Stimulated activated CD4-positive, alpha-beta T cell treated with anti-CD3 and anti-CD28 coated beads, Interleukin-15, amount 100 ng/mL, for 24 hours (primary cell): ENCODE measurements at places on chromosomes 7 and 10.

GRCh38 chr7:33554576-33554975, 350.8 kb upstream of the BMPER start:
- DNase-seq: no peak

- no peak for DNase-seq
Observed at GRCh38 chr7:84510505-84510904, 315.9 kb upstream of the SEMA3A start.

DNA sequence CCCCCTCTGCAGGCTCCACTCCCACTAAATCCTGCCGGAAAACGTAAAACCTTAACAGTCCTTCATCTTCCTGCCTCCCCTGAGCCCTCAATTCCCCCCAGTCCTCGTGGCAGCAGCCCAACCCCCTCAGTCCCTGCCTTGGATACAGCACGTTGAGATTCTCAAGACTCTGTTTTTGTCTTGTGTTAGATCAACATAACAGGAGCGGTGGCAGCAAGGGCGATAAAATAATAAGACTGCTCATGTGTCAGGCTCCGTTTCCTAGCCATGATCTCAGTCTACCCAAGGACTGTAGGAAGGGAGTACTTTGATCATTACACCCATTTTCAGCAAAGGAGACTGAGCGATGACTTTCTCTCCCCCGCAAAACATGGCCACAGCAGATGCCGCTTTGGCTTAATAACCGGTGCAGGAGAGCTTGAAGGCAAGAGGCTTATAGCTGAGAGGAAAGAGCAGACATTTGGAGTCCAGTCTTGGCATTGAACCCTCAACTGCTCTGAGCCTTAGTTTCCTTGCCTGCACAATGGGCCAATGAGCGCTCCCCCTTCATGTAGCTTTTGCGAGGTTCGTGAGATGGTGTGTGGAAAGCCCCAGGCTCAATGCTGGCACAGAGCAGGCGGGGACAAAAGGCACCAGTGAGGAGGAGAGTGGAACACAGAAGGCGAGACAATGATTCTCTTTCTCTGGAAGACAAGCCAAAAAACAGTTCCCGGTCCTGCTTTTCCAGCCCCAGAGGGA, 42.1 kb upstream of the PCBD1 start:
- DNase-seq: no peak

- DNase-seq: no peak
Observed at GRCh38 chr10:131429942-131430341, 118.4 kb upstream of the TCERG1L start.

DNA sequence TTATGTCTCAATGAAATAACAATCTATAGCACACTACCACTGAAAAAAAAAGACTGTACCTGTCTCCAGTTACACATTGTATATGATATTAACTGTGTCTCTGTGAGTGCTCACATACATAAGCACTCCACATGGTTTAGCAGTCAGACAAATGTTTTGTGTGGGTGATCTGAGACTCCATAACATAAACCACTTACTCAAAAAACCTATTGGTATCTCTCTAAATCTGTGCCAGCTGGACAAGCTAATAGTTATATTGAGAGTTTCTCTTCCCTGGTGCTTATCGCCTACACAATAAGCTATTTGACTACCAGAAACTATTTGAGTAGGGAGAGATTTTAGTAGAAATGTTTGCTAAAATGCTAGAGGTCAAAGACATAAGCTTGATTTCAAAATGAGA, 190.1 kb upstream of the AGR3 start:
- no peak for DNase-seq
